Amygdala (tissue), 56 donors: ENCODE measurements at places on chromosomes 7 and 10.

- peak; percentile 34 for DNase-seq
Observed at GRCh38 chr10:97861097-97861750, 11.6 kb downstream of the GOLGA7B start.

DNA sequence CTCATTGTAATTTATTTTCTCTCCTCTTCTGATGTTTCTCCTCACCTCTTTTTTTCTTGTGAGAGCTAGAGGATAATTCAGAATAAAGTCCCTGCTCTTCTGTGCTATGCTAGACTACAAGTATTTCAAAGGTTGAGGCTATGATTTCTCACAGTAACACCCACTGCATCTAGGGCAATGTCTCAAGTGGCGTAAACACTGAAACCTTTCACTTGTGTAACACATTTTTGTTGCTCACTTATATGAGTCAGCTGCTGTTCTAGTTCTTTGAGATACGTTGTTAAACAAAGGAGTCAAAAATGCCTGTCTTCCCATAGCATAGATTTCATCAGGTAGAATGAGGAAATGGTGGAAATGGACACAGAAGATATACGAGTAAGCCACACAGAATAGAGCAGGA, 305.1 kb upstream of the PITRM1 start:
- no peak for DNase-seq

DNA sequence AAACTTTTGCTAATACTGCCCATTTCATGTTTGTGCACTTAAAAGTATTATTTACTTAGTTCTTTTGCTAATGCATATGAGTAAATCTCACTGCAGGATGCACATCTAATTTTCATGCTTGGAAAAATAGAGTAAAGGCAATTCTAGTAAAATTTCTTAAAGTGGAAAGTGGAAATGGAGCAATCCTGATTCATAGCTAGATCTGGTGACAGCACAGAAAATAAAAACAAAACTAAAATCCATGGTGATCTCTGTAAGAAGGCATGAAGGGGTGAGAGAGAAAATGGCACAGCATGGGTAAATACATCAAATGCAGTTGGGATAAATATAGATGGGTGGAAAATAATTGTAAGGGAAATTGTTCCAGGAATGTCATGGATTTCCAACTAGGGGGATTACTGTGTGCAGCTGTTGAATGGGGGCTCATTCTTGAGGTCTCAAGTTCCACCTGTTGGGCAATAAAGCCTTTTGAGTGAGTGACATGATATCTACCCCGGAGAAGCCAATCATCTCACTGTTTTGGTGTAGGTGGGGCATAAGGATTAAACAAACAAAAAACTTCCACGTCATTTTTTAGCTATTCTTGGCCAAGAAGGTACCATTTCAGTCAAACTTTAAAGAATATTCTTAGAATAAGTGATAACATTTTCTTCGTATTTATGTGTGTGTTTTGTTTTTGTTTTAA, 1.7 kb upstream of the MCU start:
- DNase-seq: no peak

DNA sequence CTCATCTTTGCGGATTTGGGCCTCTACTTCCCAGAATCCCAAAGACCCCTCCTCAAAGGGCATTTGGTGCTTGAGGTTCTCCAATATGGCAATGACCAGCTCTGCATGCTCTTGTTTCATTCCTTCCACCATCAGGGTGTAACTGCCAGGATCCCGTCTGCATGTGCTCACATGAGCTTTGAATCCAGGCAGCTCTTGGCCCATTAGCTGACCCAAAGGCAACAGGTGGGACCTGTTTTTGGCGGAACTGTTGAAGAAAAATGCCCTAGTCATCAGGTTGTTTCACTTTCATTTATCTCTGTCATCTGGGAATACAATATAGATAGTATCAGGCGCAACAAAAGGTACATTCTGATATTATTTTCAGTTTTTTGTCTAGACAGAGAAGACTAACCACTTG, 159.1 kb upstream of the TCF7L2 start:
- no peak for DNase-seq

DNA sequence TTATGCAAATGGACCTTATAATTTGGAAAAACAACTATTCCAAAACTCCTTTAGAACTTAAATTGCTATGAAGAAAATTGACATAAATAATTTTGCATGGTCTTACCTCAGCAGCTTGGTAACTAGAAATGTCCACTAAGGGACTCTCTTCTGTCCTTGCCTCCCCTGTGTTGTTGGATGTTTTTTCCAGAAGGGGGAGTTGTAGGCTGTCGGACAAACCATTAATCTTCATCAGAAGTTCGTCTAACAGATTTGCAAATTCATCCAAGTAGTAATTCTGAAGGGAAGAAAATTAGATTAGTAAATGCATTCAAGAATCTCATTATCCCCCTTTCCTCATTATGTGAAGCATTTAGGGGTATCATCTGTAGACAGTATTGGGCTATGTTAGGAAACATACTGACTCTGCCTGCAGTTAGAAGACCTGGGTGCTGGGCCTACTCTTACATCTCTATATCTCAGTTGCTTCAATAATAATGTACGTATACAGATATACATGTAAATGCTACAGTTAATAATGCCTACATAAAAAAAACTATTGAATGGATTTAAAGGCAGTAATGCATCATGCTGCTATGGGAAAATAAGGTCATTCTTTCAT, 155.6 kb downstream of the PKD1L1 start:
- no peak for DNase-seq

DNA sequence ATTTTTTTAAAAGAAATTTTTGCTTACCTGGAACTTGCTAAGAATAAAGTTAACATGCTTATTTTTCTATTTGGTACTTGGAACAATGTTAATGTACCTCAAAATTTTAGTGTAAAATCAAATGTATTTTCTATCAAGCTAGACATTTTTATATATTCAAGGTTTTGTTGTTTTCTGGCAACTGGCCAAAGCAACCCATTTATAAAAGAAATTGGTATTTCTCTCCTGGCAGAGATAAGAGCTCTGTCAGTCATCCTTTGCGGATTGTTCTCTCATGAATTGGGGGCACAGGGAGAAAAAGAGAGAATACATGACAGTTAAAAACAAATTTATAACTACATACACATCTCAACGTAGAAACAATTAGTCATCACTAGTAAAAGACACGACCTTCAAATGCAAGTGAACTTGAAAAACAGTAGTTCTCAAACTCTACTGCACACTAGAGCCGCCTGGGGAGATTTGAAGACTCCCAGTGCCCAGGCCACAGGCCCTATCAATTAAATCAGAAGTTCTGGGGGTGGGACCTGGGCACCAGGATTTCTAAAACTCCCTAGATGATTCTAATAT, 152.4 kb upstream of the LAMB4 start:
- no peak for DNase-seq

GRCh38 chr10:89301232-89301631, 614 bp upstream of the IFIT2 start:
- no peak for DNase-seq

- no peak for DNase-seq
Observed at GRCh38 chr10:70651661-70652060, 20.6 kb upstream of the ADAMTS14 start.

DNA sequence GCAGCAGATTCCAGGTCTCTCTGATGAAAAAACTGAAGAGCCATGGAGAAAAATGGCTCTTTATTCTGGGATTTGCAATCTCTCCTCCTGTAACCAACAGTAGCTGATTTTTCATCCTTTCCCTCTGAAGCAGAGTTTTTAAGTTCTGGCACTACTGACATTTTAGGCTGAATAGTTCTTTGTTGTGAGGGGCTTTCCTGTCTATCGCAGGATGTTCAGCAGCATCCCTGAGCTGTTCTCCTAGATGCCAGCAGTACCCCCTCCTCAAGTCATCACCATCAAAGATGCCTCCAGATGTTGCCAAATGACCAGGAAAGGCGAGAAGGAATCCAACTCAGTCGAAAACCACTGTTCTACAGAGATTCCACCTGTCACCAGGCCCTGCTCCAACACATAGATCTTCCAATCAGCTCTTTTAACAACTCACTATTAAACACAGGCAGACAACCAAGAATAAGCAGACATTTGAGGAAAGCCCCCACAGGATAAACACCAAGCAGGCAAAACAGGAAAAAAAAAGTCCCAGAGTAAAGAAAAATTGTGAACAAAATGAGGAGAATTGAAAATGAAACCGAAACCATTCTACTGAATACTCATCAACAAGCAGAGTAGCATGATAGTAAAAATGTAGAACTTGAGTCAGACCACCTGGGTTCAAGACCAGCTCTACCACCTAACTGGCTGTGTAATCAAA, 124.8 kb downstream of the MPP7 start:
- no peak for DNase-seq

DNA sequence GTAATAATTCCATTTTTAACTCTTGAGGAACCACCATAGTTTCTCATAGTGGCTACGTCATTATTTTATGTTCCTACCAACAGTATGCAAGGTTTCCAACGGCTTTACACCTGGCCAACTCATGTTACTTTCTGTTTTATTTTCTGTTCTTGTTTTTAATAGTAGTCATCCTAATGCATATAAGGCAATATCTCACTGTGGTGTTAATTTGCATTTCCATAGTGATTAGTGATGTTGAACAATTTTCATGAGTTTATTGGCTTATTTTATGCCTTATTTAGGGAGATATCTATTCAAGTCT, 465.5 kb upstream of the KLF6 start:
- DNase-seq: no peak

GRCh38 chr7:135317676-135318325, 84.2 kb downstream of the STRA8 start:
- DNase-seq: no peak

DNA sequence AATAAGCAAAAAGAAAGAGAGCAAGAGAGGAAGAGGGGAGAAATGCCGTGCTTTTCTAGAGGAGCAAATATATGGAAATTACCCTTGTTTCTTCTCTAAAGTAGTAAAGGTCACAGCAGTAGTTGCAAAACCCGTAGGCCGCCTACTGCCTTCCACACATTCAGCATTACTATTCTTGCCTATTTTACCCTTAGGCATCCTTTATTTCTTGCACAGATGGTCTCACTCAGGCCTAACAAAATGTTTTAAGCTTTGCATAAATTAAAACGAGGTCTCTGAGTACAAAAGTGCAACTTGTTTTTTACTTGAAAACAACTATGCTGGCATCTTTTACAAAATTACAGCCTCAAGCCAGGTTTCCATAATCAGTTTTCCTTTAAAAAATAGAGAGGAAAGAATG, 644.6 kb downstream of the AUTS2 start:
- no peak for DNase-seq

DNA sequence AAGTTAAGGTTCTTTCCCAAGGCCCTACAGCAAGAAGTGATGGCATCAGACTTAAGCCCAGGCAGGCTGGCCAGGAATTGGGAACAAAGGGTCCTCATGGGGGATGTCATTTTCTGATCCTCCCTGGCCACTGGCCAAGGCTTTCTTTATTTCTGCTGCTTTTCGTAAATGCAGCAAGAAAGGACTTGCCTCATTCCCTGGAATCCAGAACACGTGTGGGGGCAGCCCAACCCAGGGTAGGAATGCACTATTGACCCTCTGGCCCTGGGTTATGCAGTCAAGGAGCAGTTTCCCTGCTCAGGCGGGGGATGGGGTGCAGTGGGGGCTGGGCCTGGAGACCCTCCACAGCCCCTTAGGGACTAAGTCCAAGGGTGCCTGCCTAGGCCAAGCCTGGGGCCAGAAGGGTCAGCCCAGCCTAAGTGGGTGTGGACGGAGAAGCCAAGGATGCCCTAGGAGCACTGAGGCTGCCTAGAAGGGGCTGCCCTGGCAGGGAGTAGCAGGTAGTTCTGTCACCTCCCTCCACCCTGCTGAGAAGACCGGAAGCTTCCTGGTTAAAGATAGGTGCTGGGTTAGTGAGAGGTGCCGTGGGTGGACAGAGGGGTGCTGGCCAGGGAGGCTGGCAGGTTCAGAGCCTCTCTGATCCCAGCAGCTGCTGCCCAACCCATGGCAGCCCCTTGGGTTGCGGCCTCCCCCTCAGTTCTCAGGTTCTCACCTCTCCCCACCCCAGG, 179.2 kb downstream of the SH3PXD2A start:
- DNase-seq: no peak

- no peak for DNase-seq
Observed at GRCh38 chr7:51785171-51785570, 468.6 kb upstream of the COBL start.

DNA sequence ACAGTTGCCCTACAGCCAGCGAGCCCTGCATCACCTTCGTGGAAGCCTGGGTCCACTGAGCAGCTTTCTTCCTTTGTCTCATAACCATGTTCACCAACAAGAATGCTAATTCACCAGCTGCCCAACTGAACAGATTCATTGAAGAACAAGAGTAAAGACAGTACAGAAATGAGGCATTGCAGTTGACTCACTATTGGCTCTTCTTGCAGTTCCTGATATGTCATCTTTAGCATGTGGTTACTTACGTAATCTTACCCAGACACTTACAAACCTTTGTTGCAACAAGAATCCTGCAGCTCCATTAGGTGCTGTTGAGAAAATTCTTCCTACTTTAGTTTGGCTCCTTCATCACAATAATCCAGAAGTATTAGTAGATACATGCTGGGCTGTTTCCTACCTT, 174.0 kb upstream of the TPK1 start:
- DNase-seq: no peak

DNA sequence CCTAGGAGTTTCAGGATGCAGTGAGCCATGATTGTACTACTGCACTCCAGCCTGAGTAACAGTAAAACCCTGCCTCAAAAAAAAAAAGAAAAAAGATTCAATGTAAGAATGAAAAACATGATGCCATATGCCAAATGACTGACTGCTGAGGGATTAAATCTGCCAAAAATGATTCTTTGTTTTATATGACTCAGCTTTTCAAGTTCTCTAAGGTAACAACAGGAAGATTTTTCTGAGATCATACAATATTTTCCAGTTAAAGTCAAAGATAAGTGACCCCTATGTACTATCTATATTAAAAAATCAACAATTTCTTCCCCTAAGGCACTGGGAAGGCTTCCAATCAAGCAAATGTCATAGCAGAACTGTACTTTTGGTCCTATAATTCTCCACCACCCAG, 271.2 kb upstream of the IMMP2L start:
- DNase-seq: no peak

- no peak for DNase-seq
Observed at GRCh38 chr7:130932088-130932487, 198.1 kb upstream of the KLF14 start.

- DNase-seq: no peak
Observed at GRCh38 chr7:115019882-115020605, 98.2 kb downstream of the MDFIC start.

GRCh38 chr10:23405540-23405939, 33.3 kb upstream of the OTUD1 start:
- no peak for DNase-seq

DNA sequence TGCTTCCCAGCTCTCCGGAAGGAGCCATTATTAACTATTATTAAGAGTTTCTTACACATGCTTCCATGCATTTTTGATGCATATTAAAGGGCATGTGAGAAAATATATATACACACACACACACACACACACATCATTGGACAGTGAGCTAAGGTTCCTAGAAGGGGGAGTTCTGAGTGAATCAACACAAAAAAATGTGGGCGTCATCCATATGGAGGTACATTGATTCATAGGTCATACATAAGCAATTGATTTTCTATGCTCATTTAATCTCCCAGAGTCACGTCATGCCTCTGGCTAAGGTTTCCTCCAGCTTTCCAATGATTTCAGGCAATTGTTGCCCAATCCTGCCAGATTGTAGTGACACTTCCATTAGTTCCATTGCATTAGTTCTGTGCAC, 269.4 kb downstream of the DNAJB9 start:
- no peak for DNase-seq

GRCh38 chr10:93097386-93097785, 23.7 kb downstream of the CYP26A1 start:
- DNase-seq: no peak
